Calu3 (cell line): ENCODE measurements at places on chromosomes 6 and 20.

DNA sequence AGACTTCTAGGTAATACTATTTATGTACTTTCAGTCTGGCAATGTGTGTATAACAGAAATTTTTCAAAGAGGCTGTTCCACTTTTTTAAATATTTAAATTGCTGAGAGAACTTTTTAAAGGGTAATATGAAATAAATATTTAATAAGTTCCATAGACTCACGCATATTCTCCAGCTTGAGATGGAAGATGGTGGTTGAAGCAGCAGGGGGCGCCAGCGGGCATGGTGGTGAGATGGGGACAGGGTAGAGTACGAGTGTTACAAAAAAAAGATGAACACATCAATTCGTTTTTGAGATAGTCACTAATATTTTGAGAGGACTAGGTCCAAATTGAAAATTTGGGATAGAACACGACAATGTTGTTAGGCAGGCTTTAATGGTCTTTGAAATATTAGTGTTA, 68.4 kb downstream of the RSPO3 start:
- DNase-seq = peak; percentile 66

DNA sequence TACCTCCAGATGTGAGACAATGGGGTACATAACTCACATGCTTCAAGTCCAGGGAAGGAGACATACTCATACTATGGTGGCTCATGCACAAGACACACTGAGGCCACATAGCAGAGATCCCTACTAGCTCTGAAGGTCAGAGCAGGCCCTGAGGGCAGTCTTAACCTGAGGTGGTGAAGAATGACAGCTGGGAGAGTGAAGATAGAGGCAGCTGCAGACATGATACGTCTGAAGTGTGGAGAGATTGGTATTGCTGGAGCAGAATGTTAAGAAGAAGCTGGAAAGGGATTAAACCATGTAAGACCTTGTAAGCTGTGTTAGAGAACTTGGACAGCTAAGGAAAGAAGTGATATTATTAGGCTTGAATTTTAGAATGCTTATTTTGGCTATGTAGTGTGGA, 32.9 kb downstream of the PGM3 start:
- DNase-seq = no peak

- DNase-seq = no peak
These were observed 1.1 kb downstream of the AGPAT4 start for GRCh38 chr6:161272635-161273273.

GRCh38 chr6:160792708-160793107, 90.7 kb downstream of the PLG start:
- peak; percentile 13 for DNase-seq

DNA sequence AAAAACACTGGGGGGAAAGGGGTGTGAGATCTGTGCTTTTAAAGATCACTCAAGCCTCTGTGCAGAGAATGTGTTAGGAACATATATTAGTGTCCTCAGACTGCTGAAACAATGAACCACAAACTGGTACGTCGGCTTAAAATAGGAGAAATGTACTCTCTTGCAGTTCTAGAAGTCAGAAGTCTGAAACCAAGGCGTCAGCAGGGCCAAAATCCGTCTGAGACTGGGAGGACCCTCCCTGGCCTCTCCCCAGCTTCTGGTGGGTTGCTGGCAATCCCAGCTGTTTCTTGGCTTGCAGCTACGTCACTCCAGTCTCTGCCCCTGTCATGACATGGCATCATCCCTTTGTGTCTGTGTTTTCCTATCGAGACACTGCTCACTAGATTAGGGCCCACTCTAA, 3.9 kb downstream of the CDH26 start:
- no peak for DNase-seq

GRCh38 chr20:19967445-19967844, 49.7 kb upstream of the NAA20 start:
- no peak for DNase-seq

DNA sequence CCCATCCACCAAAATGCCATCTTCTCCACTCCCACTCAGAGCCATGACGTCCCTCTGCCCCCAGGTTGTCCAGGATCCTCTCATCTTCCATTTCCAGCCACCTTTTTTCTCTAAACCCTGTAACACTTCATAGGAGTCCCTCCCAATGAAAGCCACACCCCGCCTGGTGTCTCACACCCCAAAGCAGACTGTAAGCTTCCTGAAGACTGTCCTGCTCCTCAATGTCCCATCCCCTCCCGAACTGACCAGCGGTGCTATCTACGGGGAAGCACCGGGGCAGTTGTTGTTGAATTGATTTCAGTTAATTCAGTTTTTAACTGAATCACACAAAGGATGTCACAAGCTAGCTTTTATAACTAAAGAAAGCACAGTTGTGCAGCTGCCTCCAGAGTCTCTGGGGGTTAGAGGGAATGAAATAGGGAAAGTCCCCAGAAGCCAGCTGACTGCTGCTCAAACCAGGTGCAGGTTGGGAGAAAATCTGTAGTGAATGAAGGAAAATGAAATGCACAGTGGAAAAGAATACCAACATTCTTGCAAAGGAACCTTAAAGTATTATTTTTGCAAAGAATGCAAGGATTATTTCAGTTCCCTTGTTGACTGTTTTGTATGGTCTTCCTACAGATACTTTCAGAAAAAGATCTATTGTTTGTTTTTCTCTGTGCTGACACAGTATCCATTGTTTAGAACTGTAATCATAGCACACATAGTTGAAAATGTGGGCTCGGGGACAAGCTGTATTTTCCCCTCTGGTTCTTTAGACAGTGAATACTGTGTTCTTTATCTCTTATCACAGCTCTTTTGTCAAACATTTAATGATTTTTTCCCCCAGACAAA, 222.6 kb upstream of the QKI start:
- no peak for DNase-seq

DNA sequence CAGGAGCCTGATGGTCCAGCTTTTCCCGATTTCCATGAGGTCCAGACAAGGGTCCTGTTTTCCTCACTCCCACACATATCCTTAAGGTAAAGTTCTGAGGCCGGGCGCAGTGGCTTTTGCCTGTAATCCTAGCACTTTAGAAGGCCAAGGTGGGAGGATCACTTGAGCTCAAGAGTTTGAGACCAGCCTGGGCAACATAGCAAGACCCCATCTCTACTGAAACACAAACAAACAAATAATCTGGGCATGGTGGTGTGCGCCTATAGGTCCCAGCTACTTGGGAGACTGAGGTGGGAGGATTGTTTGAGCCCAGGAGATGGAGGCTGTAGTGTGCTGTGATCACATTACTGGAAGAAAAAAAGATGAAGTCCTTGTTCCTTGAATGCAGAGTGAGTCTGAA, 53.2 kb upstream of the IYD start:
- no peak for DNase-seq

- no peak for DNase-seq
These were observed 232.2 kb downstream of the UBE3D start for GRCh38 chr6:82833481-82833880.

DNA sequence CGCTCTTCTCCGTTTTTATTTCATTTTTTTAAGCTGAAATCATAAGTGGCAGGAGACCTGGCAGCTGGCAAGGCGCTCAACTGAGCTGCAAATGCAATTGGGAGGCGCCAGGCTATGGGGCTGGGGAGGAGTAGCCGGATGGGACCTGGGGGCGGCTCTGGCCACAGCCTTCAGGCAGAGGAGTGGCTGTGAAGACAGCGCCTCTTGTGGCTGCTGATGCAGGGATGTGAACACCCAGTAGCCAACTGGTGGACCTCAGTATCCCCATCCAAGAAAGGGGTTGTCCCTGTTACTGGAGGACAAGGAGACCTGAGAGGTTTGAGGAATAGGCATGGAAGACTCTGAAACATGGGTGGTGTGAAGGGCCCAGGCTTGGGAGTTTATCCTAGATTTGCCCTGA, 12.6 kb downstream of the KCNK17 start:
- no peak for DNase-seq

DNA sequence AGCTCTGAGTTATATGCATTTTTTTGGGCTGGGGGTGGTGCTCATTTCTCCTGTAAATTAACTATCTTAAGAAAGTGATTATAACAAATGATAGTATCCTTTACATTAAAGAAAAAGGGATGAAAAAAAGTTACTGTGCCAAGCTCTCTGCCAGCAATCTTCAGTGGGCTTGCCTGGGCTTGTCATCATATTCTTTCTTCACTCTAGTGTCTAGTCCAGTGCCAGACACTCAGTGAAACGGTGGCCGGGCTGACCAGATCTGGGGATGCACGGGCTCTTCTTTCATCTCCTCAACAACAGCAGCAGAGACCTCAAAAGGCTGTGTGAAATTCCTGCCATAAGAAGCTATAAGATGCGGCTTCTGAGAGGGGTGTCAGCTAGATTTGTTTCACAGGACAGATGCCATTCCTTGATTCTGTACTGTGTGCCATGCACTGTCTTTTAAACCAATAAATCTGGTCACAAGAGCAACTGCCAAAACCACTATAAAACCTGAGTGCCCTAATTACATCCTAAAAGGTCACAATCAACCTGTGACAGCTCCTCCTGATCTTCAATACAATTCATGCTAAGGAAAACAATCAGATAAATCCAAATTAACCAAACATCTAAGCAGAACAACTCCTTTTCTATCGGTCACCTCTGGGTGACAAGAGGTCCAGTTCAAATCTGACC, 12.1 kb downstream of the EXOC2 start:
- DNase-seq = no peak

DNA sequence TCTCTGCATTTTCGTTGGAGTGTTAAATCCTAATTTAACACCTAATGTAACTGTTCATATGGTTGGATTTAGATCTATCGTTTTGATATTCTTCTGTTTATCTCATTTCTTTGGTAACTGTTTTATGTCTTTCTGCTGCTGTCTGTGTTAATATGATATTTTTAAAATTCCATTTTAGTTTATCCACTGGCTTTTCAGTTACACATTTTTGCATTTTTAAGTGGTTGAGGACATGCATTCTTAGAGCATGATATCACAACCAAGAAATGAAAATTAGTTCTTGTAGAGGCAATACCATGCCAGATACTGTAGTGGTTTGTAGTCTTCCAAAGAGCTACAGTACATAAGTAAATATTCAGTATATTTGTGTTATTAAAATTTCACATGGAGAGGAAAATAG, 58.6 kb downstream of the LIN28B start:
- no peak for DNase-seq

DNA sequence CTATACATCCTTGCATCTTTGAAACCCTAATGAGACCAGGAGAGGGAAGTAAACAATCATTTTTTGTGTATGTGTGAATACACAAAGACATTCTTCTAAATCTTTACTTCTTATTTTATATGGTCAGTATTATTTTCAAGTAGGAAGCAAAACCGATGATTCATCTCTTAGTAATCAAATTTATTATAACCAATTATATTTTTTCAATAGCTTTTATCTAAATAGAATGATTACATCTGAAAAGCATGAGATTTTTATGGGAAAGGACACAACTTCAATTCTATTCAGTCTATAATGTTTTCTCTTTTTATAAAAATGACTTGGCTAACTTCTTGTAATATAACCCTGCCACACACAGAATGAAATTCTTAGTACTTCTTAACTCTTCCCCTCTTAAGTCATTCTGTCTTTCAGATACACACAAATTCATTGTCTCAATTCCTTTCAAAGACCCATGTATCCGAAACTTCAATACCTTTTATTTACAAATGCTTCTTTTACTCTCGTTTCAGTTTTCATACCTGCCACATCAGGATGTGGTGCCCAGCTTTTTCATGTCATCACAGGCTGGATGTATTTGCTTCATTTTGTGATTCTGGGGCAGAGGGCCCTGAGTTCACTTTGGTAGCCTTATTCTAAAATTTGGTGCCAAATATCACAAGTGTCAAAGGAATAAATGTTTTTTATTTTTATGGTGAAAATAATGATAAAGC, 227.0 kb downstream of the PHF3 start:
- DNase-seq = no peak

- no peak for DNase-seq
These were observed 5.5 kb downstream of the BMP7 start for GRCh38 chr20:57260934-57261333.

GRCh38 chr6:28634761-28635546, 109.3 kb downstream of the GPX5 start:
- no peak for DNase-seq

DNA sequence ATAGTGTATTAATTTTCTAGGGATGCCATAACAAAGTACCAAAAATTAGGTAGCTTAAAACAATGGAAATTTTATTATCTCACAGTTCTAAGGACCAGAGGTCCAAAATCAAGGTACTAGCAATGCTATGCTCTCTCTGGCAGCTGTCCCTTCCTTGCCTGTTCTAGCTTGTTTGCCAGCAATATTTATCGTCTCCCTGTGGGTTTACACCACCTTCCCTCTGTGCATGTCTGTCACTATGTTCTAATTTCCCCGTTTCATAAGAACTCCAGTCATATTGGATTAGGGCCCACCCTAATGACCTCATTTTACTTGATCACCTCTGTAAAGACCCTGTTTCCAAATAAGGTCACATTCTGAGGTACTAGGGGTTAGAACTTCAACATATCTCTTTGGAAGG, 217.2 kb downstream of the IBTK start:
- DNase-seq = no peak

GRCh38 chr6:151475653-151476523, 17.9 kb upstream of the CCDC170 start:
- DNase-seq = peak; percentile 32
